ENCODE measurements at places on chromosomes 7 and 10.

- DNase-seq, result no peak
These were observed 743.4 kb upstream of the IGFBP3 start for GRCh38 chr7:46664453-46664852.

DNA sequence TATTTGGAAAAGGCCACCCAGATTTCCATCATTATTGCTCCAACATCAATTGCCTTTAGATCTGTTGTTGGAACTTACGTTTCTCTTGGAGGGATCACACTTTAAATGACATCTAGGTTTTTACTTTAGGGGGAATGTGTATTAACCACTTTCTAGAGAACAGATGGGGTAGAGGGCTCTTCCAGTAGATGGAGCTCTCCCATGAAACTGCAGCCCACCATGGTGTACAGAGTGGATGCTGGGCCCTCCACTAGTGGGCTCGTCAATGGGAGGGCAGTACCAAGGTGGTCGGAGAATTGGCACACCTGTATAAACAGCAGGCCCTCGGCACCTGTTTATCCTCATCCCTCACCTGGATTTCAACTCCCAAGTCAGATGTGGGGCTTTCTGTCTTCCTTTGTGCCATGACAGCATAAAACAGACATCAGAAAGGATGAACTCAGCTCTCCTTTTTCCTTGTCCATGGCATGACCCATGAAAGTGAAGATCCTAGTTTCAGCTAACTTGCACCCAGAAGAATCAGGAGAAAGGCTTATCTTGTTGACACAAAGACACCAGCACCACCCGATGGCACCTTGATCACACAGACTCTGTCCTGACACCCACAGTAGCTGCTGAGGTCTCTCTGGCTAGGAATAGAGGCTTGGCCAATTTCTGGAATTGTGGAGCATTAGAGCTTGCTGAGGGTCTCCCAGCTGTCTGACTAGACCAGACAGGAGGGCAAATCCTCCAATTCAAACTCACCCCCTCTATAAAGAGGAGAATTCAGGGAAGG is 150.5 kb downstream of the CYP26A1 start:
- DNase-seq, result no peak

GRCh38 chr10:43123361-43124093 is 14.7 kb upstream of the CSGALNACT2 start:
- DNase-seq, result no peak

- DNase-seq, result no peak
These were observed 278.3 kb downstream of the HGF start for GRCh38 chr7:81491573-81491972.

- DNase-seq, result peak; percentile 64
These were observed at the start of gene LRRTM3 for GRCh38 chr10:66925896-66926715. TSS of gene LRRTM3 (plus strand) at chr10:66926036.

GRCh38 chr10:104540181-104540580 is 100.9 kb upstream of the SORCS3 start:
- no peak for DNase-seq

- DNase-seq, result no peak
These were observed 48.8 kb upstream of the ANTXRL start for GRCh38 chr10:46237815-46238510.

DNA sequence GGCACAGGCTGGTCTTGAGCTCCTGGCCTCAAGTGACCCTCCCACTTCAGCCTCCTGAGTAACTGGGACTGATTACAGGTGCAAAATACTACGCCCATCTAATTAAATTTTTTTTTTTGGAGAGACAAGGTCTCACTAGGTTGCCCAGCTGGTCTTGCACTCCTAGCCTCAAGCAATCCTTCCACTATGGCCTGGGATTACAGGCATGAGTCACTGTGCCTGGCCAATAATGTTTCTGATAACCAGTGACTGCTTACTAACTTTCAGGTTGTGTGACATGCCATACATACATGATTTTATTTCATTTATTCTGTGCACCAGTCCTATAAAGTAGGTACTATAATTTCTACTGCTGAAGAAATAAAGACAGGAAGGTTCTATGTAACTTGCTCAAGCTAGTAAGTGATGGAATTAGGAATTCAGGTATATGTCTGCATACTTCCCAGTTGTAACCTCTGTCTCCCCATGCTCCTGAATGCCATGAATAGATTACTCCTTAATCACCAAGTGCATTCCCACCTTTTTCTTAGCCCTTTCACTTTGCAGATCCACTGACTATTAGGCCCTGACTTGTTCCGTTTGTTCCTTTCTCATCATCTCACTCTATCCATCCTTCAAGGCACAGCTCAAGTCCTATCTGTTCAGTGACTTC is 28.1 kb downstream of the MCU start:
- DNase-seq, result no peak

GRCh38 chr10:11403116-11403515 is 208.3 kb downstream of the USP6NL start:
- DNase-seq, result no peak

DNA sequence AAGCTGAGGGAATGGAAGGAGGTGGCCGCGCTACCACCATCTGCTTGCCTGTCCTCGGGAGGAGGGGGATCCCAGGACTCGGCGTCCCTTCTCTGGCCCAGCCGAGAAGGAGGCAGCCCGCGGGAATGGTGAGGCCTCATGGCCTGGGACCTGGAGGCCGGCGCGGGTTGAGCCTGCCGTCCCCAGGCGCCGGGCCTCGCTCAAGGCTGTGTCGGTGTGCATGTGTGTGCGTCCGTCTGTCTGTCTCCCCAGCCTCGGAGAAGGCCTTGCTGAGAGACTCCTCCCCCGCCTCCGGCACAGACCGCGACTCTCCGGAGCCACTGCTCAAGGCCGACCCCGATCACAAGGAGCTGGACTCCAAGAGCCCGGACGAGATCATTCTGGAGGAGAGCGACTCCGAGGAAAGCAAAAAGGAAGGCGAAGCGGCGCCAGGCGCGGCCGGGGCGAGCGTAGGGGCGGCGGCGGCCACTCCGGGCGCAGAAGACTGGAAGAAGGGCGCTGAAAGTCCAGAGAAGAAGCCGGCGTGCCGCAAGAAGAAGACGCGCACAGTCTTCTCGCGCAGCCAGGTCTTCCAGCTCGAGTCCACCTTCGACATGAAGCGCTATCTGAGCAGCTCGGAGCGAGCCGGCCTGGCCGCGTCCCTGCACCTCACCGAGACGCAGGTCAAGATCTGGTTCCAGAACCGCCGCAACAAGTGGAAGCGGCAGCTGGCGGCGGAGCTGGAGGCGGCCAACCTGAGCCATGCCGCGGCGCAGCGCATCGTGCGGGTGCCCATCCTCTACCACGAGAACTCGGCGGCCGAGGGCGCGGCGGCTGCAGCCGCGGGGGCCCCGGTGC is 1.3 kb downstream of the HMX3 start:
- no peak for DNase-seq

- DNase-seq, result no peak
These were observed 7.6 kb upstream of the ADO start for GRCh38 chr10:62796896-62797295.

DNA sequence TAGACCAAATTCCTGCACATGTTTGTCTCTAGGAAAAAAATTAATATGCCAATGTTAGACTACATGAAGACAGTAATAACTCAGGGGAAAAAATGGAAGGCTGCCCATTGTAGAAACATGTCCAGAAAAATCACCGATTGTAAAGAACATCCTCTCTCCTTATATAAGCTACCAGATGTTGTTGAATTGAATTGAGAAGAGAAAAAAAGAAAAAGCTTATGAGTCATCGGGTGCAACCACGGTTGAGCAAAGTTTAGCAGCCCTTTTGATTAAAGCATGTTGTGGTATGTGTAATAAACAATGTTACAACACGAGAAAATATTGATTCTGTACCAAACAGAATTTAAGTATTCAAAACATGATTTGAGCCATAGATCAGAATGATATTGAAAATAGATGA is 102.3 kb upstream of the ARHGAP21 start:
- peak; percentile 56 for DNase-seq

- DNase-seq, result no peak
These were observed 21.6 kb upstream of the NME8 start for GRCh38 chr7:37826825-37827224.

GRCh38 chr7:84688671-84689070 is 494.1 kb upstream of the SEMA3A start:
- DNase-seq, result no peak

DNA sequence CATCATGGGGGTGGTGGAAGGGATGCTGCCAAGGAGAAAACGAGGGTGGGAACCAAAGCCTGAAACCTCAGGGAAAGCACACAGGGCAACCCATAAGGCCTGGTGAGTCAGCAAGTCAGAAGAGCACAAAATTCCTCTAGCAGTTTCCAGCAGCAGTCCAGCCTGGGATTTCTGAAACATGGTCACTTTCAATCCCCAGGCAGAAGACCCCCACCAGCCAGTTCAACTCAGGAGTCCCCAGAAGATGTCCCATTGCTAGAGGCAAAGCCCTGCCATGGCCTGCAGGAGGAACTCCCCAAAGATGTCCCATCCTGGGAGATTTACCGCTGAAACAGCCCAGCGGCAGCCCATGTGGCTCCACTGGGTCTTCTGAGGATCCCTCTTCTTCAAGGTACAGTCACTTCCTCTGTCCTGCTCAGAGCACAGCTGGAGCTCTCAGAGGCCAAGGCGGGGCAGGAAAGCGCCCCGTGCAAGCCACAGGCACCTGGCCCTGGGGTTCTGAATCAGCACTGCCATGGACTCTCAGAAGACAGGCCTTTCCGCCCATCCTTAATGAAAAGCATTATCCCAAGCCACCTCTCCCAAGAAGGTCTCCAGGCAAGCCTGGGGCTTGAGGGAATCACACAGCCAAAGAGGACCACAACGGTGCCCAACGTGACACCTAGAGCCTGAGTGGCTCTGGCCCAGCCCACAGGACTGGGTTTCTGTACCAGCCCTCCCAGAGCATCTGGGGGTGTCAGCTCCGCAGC is 196.9 kb downstream of the GRID1 start:
- no peak for DNase-seq

Data from SW 1271 (cell line).